ENCODE measurements at places on chromosomes 13 and 19.

DNA sequence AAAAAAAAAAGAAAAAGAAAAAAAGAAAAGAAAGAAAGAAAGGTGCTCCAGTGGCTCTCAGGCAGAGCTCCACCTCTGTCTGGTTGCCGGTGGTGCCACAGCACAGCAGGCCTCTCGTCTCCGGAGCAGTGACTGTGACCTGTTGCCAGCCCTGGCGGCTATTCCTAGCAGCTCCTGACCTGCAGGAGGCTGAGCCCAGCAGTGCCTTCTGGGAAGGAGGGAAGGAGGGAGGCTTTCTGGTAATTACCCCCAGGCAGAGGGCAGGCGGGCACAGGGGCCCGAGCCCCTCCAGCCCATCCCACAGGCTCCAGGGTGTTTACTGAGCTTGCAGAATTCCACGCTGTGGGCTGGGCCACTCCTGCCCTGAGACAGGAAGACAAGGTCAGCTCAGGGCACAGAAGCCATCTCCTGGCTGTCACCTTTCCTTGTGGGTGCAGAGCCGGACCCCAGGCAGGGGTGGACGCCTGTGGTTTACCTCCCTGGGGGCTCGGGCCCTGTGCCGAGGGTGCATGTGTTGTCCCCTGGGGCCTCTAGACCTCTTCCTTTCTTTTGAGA, 77.9 kb downstream of the GNG7 start:
- no peak for DNase-seq

GRCh38 chr13:66565279-66565678, 664.9 kb downstream of the PCDH9 start:
- DNase-seq: no peak

GRCh38 chr13:43080199-43080598, 56.8 kb downstream of the DNAJC15 start:
- no peak for DNase-seq

DNA sequence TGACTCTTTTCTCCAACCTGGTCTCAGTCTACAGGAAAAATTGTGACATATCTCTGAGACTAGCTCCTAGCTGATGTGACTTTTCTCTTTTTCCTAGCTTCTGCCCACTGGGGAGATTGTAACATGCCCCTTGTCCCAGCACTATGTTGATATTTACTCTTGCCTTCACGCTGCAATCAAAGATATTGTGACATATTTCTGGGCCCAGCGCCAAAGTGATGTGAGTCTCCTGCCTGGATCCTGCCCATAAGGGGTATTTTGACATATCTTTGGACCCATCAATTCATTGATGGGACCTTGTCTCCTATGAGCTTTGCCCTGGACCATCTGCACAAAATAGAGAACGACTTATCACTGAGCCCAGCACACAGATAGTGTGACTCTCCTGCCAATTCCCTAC, 41.1 kb downstream of the ZNF729 start:
- no peak for DNase-seq

- peak; percentile 38 for DNase-seq
Observed at GRCh38 chr19:42325896-42326771, 699 bp downstream of the MEGF8 start.
